ENCODE measurements at places on chromosomes 16 and 17. TPM values are rescaled to one million over a fixed set of nuclear protein-coding genes. Genes with fewer than 3 reads are reported as not detected.

DNA sequence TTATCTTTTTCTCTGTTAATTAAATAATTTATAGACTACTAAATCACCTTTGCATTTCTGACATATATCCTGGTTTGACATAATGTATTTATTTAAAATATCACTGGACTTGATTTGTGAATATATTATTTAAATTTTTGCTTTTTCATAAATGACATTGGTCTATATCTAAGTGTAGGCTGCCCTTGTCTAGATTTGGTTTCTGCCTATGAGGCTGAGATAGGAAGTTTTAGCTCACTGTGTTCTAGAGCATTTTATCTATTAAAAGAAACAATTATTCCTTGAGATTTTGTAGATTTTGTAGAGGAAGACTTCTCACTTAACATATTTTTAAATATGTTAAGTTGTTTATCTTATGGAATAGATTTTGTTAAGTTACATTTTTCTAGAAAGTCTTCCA is 43.9 kb downstream of the NACA2 start:
- DNase-seq = no peak

GRCh38 chr17:48123111-48123510 is 15.5 kb downstream of the SNX11 start:
- DNase-seq = no peak

DNA sequence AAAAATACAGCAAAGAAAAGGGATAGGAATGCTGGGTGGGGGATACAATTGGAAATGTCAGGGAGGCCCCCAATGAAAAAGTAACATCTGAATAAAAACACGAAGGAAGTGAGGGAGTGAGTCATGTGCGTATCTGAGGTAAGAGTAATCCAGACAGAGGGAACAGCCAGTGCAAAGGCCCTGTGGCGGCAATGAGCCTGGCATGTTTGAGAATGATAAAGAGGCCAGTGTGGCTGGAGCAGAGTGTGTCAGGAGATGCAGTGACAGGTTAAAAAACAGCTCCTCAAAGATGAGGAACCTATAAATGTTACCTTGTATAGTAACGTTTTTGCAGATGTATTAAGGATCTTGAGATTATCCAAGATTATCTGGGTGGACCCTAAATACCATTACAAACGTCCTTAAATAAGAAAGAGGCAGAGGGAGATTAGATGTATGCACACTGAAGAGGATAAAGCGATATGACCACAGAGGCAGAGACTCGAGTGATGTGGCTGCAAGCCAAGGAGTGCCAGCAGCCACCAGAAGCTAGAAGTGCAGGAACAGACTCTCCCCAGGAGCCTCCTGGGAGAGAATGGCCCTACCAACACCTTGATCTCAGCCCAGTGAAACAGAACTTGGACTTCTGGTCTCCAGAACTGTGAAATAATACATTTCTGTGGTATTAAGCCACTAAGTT is 17.8 kb upstream of the SLC35B1 start:
- no peak for DNase-seq

DNA sequence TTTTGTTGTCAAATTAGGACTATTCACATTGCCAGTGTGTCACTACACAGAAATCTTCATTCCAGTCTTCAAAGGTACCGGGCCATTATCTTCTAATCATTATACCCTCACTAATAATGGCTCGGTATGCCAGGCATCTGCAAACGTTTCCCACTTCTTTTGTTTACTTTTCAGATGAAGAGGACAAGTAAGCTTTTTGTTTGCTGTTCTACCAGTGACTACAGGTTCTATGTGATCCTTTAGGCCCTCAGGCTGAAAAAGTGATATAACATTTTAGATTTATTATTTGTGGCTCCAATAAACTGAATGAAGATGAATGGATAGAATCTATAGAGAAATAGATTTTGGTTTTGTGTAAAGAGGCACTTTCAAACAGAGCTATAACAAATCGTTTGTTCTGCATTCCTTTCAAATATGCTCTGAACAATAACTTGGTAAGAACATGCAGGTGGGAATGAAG is 403 bp upstream of the KRTAP3-1 start:
- DNase-seq = no peak

DNA sequence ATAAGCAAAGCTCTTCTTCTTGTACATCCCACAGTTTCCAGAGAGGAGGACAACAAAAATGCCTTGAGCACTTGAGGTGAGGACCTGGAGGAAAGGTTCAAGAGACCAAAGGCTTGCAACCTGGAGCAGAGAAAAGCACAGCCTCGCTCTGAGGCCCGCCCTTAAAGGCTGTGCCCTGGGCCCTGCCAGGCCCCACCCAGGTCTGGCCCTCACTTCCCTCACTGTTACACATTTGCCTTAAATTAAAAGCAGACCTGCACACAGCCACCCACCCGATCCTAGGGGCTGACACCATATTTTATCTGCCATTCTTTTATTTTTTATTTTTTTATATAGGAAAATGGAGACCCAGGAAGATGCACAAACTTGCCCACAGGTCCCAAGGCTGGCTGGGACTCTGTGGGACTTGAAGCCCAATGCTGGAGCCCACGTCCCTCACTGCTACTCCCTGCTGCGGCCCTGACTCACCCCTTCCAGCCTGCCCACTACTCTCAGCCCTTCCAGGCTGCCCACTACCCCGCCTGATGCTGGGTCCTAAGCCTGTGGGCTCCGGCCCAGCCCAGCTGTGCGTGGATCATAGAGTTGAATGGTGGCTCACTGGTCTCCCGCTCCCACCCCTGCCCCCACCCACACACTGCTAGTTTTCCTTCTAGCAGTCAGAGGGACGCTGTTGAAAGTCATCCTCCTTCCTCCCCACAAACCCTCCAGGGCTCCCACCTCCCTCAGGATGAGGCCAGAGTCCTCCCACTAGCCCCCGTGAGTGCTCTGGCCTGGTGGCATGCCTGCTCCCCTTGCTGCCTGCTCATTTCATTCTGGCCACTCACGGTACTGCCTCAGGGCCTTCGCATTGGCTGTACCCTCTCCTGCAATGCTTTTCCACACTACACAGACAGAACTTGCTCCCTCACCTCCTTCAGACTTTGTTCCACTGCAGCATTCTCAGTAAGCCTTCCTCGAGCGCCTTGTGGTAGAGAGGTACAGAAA is 77.6 kb upstream of the MED9 start:
- no peak for DNase-seq

- no peak for DNase-seq
These were observed 75.1 kb downstream of the MARF1 start for GRCh38 chr16:15567823-15568222.

DNA sequence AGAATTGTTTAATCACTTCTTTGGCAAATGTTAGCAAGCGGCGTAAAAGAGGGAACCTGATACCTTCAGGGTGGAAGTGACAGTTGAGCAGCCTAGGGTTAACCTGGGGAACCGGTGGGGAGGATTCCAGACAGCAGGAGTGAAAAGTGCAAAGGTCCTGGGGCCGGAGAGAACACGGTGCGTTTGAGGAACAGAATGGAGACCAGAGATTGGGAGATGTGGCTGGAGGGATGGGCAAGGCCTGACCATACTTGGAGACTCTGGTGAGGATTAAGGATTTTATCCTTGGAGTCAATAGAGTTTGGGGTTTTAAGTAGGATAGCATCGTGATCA is 2.3 kb upstream of the ZNF500 start:
- no peak for DNase-seq

- DNase-seq = no peak
These were observed 76.6 kb upstream of the DNAJA2 start for GRCh38 chr16:47049901-47050583.

DNA sequence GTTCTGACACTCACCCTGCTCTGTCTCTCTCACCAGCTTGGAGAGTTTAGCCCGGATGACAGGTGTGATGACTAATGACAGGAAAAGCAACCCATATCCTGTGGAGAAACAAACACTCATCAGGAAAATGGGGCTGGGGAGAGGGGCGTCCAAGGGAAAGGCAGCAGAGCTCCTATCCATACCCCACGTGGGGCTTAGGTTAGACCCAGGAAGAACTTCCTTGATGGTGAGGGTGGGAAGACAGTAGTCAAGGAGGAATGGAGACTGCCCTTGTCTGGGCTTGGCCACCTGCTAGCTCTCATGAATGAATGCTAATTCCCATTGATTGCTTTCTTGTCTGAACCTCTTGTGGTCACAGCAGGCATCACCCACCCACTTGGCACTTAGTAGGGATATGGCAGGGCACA is 3.8 kb downstream of the SLC46A1 start:
- no peak for DNase-seq

GRCh38 chr17:4166419-4166818 is 23.4 kb downstream of the CYB5D2 start:
- DNase-seq = no peak

DNA sequence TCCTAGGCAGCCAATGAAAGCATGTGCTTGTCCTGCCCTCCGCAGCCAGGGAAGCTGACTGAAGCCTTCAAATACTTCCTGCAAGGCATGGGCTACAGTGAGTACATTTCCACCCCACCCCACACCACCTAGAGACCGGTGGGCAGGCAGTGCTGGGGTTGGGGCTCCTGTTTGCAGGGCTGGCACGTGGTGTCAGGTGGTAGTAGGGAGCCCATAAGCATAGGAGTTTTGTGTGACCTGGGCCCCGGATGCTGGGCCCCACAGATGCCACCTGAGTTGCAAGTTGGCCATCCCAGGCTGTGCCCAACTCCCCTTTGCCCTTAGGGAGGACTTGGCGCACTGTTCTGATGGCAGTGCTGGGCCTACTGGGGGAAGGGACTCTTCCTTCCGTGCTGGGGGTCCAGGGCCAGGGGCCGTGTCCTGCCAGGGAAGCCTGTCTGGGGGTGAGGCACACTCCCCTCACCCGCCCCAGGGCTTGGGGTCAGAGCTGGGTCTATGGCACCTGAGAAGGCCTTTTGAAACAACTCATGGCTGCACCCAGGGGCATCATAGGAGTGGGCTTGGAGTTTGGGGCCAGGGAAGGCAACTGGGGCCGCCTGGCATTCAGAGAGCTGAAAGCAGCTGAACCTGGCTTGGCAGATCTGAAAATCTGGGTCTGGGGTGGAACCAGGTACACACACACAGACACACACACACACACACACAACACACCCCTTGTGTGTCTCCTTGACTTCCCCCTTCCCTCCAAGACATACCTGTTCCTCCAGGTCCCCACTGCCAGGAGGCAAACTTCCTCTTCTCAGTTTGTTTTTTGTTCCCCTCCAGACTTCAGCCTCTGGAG is 5.8 kb upstream of the SETD6 start:
- DNase-seq = no peak

DNA sequence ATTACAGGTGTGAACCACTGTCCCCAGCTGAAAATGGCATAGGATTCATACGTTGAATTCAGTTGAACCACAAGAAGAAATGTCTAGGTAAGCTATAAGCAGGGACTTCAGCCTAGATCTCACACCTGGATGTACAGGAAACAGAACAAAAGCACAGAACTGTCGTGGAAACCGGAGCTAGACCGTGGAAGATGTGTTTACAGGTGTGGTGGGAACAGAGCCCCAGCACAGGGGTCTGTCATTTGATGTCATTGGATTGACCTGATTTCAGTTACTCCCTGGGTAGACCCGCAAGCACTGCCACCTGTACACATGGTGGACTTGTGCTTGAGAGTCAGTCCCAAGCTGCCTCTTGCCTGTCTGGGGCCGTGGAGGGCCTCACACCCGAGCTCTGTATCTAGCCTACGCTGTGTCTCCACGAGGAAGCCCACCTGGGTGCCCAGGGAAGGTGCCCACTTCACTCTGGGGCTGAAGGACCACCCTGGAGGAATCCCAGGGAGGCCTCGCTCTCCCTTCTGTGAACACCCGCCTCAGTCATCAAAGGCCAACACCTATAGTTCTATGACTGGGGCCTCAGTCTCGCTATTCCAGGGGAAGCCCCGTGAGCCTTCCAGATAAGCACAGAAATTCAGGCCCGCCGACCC is 32.2 kb upstream of the MLKL start:
- no peak for DNase-seq

DNA sequence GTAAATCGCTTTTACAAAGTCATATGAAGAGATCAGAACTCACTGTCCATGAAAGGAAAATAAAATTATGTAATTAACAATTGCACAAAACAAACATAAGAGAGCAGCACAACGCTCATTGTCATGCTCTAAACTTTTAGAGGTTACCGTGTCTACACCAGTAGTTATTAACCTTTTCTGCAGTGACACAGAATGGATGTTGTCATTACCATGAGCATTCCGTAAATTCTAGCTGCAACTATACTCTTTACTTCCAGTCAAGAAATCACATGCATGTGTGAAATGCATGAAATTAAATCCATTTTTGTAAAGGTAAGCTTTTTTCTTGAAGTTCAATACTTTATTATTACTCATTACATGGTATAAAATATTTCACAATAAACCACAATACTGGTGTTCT is 38.2 kb downstream of the USP32 start:
- no peak for DNase-seq

- no peak for DNase-seq
These were observed 4.1 kb upstream of the LITAFD start for GRCh38 chr16:8877894-8878522.

The GRB7 gene
- 1.3 TPM for total RNA-seq

The CD300H gene
- total RNA-seq = not detected

The GPR179 gene
- total RNA-seq = 0.97 TPM

The TCAP gene
- 1.2 TPM for total RNA-seq
